ENCODE measurements at places on chromosomes 4 and X.

DNA sequence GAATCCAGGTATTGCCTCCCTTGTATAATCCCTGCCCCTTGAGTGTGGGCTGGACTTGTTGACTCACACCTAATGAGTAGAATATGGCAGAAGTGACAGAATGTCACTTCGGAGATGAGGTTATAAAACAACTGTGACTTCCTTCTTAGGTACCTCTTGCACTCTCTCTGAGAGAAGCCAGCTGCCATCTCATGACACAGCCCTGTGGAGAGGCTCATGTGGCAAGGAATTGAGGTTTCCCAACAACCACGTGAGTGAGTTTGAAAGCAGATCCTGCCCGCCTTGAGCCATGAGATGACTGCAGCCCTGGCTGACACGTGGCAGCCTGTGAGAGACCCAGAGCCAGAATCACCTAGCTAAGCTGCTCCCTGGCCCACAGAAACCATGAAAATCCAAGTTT, 13.5 kb downstream of the ASB11 start:
- DNase-seq: peak; percentile 3

GRCh38 chrX:48971249-48972219, at the start of gene KCND1:
TSS of gene KCND1 (minus strand) at chrX:48971844. CDS start at chrX:48970271, 1,573 bp downstream.
- no peak for DNase-seq

DNA sequence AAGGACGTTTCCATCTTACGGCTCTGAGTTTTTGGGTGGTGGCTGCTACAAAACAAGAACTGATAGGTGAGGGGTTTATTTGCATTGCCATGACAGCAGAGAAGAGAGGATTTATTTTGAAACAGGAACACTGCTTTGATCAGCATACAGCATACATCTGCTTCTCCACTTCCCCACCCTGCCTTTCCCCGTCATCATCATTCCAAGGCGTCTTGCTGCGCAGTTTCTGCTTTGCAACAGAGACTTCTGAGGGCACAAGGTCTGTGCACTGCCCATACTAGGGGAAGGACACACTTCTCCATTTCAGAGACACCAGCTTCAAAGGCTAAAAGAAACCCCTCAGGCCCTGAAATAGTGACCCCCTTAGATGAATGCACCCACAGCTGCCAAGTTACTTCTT, 19.1 kb downstream of the STARD8 start:
- DNase-seq: no peak

DNA sequence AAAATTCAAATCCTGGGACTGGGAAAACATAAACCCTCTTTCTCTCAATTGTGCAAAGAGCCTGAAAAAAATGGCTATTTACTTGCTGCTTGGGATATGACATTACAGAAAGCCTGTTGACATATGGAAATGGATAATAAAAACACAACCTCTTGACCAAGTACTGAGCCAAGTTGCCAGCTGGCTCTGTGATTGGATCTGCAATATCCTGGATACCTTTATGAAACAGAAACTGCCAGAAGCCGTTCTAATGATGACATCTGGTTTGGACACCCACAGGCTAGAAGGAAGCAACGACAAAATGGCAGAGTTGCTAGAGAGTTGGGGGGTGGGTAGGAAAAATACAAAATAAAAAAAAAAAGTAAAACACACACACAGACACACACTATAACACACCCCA, 481.4 kb downstream of the FAT4 start:
- no peak for DNase-seq

GRCh38 chr4:102541697-102542096, 40.5 kb downstream of the NFKB1 start:
- no peak for DNase-seq

GRCh38 chr4:146346276-146346675, 131.9 kb downstream of the REELD1 start:
- no peak for DNase-seq

GRCh38 chr4:182699795-182700194, 217.4 kb downstream of the DCTD start:
- DNase-seq: no peak

Data from activated naive CD8-positive, alpha-beta T cell treated with anti-CD3 and anti-CD28 coated beads, Interleukin-2, amount 50 U/mL, for 24 hours (primary cell).